ENCODE measurements at places on chromosomes 6 and 20. TPM values are rescaled to one million over a fixed set of nuclear protein-coding genes. Genes with fewer than 3 reads are reported as not detected.

DNA sequence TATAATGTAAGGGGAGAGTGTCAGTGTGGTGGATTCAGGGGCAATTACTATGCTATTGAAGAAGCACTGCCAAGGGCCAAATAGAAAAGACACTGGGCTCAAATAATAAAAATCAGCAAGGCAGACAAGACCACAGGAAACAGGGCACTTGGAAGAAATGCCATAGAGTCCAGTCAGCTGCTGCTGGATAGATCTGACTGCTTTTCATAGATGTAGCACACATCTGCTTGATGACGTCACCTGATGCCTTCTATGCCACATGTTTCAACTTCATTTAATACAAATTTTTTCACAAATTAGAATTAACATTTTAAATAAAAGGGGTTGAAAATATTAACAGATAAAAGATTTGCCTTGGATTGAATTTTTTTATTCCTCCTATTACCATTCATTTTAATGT lies 23.9 kb upstream of the AHI1 start:
- DNase-seq, result no peak

- DNase-seq, result peak; percentile 60
Observed at GRCh38 chr6:166106076-166106686, 61.5 kb downstream of the TBXT start.

DNA sequence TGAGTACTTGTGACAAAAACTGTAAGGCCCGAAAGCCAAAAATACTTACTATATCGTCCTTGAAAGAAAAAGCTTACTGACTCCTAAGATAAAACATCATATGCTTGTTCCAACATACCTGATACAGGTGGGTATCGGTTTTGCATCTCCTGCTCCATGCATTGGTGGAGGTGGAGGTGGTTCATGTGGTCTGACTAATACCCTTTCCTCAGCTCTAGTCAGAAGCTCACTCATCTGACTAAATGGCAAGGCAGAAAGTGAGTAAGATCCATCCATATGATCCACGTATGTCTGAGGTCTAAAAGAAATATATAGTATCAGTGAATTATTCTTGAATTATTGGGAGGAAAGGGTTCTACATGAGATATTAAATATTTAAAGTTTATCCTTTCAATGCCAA lies 76.2 kb downstream of the WASF1 start:
- DNase-seq, result no peak

- DNase-seq, result no peak
Observed at GRCh38 chr6:139649732-139650131, 275.3 kb upstream of the CITED2 start.

DNA sequence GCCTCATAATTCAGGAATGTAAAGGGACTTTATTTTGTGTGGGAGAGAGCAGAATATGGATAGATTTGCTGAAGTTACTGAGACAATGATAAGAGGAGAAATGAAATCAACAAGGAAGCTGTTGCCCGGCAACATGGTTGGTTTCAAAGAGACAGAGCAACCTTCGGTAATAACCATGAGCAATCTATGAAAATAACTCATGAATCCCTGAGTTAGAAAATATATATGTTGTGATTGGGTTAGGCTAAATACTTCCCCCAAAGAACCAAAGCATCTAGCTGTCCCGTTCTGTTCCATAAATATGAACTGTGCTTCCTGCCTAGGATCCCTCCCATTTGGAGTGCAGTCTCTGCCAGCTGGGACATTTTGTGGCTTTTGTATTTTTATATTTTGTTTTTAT lies 23.1 kb downstream of the SERPINB1 start:
- peak; percentile 61 for DNase-seq

The DUSP15 gene
- 6.0 TPM for total RNA-seq

The ASIP gene
- total RNA-seq, result not detected
